ENCODE measurements at places on chromosomes 1 and 21.

- no peak for DNase-seq
Measured at GRCh38 chr1:10063878-10064277, 31.1 kb downstream of the UBE4B start.

DNA sequence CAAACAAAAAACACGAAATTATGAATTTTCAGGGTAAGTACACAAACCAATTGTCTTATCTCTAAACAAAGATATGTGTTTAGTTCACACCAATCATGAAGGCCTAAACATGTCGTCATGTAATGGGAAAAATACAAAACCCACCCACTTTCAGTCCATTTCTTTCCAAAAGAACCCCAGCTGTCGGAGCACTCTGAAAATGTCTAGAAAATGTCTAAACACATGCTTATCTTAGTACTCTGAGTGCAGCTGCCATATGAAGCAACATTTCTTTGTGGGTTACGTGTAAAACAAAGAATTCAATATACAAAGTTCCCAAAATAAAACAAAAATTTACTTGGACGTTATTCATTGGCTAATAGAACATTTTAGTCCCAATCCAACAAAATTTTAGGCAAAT, 22.7 kb downstream of the SERBP1 start:
- DNase-seq: no peak

- DNase-seq: no peak
Measured at GRCh38 chr1:87219141-87219540, 109.5 kb upstream of the LMO4 start.

- no peak for DNase-seq
Measured at GRCh38 chr1:117026361-117026760, 24.8 kb downstream of the CD101 start.

DNA sequence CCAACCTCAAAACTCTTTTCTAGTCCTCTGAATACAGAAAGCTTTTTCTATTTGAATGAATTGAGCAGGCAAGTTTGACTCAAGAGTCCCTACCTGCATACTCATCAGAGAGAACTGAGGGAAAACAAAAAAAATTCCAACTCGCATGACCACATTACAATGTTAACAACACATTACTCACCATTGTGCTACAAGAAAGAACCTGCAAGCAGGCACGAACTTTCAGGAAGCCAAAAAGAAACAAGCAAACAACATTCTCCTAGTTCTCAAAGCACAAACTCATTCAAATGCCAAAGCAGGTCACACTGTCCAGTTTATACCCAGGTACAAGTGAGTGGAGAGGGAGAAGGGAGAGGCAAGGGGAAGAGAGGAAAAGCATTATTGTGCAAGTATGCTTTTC, 14.6 kb downstream of the OTUD7B start:
- DNase-seq: no peak

DNA sequence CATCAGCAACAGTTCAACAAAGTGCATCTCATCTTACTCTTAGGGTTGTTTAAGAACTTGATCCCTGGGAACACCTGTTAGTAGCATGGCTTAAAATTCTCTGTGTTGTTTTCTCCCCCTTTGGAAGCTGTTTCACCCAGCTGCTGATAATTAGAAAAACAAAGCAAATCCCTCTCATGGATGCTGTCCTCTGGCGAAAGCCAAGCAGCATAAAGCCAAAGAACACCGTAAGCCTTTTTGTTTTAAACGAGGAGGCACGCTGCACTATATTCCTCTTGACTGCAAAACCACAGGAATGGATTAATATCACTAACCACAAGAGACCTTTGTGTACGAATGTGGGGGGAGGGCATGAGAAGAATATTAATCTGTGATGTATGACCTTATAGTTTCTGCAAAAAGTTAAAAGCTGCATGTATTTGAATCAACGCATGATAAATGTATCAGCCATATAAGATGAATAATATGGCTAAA, 923.2 kb downstream of the LTN1 start:
- DNase-seq: no peak

DNA sequence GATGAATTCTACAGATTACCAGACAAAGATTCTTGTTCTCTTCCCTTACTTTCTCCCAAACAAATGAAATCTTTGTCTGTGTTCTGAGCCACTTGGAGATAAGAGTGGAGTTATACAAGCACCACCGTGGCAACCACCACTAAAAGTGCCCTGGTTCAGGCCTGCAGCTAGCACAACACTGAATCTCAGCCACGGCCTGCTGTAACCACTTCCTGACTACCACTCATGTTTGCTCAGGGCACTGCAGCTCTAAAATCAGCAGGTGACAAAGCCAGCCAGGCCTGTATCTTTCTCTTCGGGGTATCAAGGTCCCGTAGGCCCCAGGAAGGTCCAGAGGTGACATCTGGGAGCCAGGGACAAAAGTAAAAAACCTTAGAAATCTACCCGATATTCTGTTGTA, 3.2 kb upstream of the OR2T6 start:
- no peak for DNase-seq

- no peak for DNase-seq
Measured at GRCh38 chr1:180527101-180527669, 24.8 kb upstream of the ACBD6 start.

DNA sequence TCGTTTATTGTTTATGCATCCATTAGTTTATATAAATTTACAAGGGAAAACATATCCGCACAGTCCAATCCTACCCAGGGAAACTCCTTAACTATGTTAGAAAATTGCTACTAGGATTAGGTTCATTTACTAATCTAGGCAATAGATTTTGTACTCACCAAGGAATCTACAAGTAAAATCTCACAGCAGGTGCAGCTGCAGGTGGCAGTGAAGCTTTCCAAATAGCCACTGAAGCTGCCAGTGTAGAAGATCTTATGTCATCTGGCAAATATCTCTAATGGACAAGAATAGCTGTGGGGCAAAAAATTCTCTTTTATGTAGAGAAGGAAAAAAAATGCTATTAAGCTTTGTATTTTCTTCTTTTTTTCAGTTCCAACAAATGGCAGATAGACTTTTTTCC, 963.4 kb upstream of the ADGRL4 start:
- DNase-seq: no peak

DNA sequence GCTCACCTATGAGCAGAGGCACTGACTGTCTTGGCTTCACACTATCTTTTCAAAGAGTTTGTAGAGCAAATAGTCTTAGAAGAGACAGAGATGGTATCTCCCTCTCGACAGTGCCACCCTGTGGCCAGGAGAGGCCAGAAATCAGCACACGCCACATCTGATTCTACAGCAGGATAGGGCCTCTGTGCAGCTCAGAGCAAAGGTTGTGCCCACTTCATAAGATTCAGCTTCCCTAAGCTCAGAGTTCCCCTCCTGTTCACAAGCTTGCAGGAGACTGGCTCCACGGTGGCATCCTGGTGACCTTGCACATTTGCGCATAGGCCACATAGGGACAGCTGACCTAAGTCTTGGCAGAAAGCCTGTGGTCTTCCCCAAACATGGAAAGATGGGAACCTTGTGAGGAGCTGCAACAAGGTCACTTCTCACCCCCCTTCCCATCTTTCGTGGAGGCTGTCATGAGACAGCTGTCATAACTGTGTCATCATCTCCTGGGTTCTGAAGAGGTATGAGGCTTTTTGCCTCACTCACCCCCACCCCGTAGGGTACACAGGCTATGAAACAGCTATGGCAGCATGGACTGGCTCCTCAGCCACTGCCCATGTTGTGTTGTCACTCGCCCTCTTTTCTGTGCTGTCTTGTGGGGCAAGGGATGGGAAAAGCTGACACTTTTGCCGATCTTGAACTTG, 3.0 kb downstream of the ITLN2 start:
- peak; percentile 69 for DNase-seq

GRCh38 chr1:200095057-200095577, 67.6 kb downstream of the NR5A2 start:
- no peak for DNase-seq

GRCh38 chr1:83827741-83828140, 171.2 kb downstream of the TTLL7 start:
- DNase-seq: no peak

DNA sequence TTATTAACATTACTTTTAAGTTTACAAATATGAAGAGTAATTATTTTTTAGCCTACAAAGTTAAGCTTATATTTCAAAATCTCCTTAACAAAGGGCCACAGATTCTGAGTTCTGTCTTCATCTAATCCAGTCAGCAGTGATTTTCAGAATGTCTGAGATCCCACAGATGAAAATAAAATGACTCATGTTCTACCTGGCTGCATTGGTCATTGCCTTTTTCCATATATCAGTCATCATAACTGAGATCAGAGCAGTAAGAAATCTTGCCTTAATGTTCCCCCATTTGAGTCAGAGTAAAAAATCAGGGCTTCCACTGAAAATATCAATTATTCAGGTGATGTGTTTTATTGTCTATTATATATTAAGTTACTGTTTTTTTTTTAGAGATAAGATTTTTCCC, 416.1 kb downstream of the MRPL39 start:
- DNase-seq: no peak

DNA sequence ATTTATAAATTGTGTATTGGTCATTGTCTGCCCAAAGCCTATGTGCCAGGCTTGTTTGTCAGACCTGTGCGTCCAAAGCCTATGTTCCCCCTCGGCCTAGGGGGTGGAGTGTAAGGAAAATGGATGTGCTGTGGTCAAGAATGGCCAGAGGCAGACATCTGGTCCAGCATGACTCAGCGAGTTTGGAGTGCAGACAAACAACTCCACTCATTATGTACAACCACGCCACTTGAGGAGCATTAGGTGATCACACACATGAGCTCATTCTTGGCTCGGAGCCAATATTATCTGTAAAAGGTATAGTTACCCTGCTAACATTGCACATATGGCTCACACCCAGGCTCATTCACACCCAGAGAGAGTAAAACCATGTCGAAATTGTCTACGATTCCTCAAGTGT, 1047.6 kb upstream of the ADGRL4 start:
- no peak for DNase-seq

GRCh38 chr1:56135069-56135863, 444.1 kb downstream of the PLPP3 start:
- no peak for DNase-seq

DNA sequence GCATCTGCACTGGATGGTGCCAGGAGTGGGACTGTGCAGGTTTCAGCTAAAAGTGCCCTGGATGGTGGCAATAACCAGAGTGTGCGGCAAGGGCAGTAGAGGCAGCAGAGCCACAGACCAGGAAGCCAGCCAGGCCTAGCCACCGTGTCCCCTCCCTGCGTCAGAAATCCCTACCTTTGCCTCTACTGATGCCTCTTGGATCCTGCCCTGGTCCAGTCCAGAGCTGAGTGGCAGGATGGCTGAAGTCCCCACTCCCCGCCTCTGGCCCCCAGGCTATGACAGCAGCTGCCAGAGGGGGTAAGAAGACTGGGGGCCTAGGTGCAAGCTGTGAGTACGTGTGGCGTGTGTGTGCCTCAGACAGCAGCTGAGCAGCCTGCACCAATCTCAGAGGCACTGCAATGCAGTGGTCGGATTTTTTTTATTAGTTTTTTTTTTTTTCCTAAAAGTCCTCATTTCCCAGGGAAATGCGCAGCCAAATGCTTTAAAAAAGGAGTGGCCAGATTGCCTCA, 51.9 kb downstream of the SYT2 start:
- DNase-seq: no peak

GRCh38 chr21:38244885-38245869, 11.6 kb upstream of the KCNJ15 start:
- no peak for DNase-seq

DNA sequence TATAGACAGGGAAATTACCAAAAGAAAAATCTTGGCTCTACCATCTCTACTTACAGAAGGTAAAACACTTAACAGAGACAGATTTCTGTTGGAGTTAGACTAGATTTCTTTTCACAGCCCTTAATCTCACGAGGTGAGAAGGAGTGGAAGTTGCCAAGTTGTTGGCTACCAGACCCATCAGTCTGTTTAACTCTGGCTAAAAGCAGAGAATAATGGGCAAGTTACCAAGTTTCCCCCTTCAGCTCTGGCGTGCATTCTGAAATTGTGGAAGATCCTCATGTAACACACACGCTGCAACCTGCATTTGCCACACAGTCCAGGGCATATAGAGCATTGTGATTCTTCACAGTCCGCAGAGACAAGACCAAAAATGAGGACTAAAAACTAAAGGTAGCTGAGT, 49.3 kb downstream of the STX6 start:
- no peak for DNase-seq

- no peak for DNase-seq
Measured at GRCh38 chr1:178086766-178087165, 7.1 kb upstream of the RASAL2 start.

GRCh38 chr1:180981596-180982387, 40.9 kb downstream of the STX6 start:
- DNase-seq: no peak
